ENCODE measurements at places on chromosomes 2 and 18. TPM values are rescaled to one million over a fixed set of nuclear protein-coding genes. Genes with fewer than 3 reads are reported as not detected.

The TRIM43 gene
- 0.23 TPM for total RNA-seq

The CNRIP1 gene
- total RNA-seq: not detected

The DES gene
- total RNA-seq: not detected

The ZNF396 gene
- total RNA-seq: 0.70 TPM

The MC4R gene
- not detected for total RNA-seq

The NOTO gene
- total RNA-seq: not detected

The CERKL gene
- total RNA-seq: not detected

The CNGA3 gene
- not detected for total RNA-seq

The CHST10 gene
- 8.5 TPM for total RNA-seq

The GPR75 gene
- 3.7 TPM for total RNA-seq

The LIMS3 gene
- 0.63 TPM for total RNA-seq

The CIAO1 gene
- 76.8 TPM for total RNA-seq

The HNRNPLL gene
- total RNA-seq: 88.8 TPM

The NYAP2 gene
- not detected for total RNA-seq

The LTBP1 gene
- 0.37 TPM for total RNA-seq

The CAD gene
- 99.5 TPM for total RNA-seq

The ZSWIM2 gene
- not detected for total RNA-seq
